ENCODE measurements at places on chromosomes 7 and 10.

DNA sequence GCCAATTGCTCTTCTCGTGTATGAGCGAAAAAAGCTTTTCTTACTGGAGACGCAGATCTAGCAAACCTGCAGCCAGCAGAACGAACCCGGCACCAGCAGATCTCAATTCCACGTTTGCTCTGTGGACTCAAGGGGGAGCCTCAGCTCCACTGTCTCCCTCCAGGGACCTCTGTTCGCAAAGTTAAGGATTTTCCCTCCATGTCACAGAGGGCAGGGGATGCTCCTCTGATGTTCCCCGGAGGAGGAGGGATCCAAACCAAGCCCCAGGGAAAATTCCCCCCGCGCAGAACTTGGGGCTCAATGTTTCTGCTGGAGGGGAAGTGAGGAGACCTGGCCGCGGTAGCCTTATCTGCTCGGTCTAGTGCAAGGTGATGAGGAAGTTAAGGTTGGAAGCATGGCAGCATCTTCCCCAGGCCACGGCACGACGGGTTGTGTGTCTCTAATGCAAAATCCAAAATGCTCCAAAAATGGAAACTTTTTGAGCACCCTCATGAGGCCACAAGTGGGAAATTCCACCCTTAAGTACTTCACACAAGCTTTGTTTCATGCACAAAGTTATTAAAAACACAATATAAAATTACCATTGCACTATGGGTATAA is 9.0 kb downstream of the IQCE start:
- DNase-seq, result no peak

DNA sequence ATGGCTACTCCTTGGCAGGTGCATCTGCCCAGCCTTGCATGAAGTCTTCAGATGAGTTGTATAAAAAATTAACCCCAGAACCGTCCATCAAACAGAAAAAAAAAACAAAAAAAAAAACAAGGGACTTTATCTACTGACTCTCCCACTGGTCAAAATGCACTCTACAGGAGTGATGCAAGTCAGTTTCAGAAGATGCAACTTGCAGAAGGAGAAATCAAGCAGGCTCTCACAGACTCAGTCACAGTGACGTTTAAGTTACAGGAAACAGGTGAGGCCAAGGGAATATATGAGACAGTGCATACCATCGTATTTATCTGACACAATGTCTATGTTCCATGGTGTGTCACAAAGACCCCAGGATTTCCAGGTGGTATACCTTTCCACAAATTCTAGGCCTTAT is 17.5 kb upstream of the PRPS1L1 start:
- DNase-seq, result no peak

- no peak for DNase-seq
Measured at GRCh38 chr7:138000081-138000701, 1.7 kb downstream of the CREB3L2 start.

- DNase-seq, result no peak
Measured at GRCh38 chr7:2668401-2668800, 19.6 kb upstream of the AMZ1 start.

- DNase-seq, result no peak
Measured at GRCh38 chr7:89826557-89826956, 327.7 kb upstream of the STEAP1 start.

GRCh38 chr7:47570649-47571050 is 11.3 kb downstream of the TNS3 start:
- no peak for DNase-seq

DNA sequence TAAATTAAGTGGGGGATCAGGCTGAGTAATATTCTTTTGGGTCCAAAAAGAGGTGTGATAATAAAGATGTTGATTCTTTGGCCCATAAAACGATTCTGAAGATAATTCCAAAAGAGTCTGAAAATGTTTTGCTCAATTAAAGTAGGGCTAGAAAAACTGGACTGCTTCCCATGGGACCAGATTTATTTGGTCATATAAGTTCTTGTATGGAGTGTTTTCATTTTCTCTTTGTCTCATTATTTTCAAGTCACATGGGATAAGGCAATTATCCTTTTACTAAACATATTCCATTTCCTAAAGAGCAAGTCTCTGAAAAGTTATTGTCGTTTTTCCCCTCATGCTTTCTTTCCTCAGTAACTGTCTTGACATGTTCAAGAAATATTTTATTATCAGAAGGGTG is 41.5 kb downstream of the CDK6 start:
- no peak for DNase-seq

- DNase-seq, result no peak
Measured at GRCh38 chr10:12586741-12587140, 237.4 kb downstream of the CAMK1D start.

DNA sequence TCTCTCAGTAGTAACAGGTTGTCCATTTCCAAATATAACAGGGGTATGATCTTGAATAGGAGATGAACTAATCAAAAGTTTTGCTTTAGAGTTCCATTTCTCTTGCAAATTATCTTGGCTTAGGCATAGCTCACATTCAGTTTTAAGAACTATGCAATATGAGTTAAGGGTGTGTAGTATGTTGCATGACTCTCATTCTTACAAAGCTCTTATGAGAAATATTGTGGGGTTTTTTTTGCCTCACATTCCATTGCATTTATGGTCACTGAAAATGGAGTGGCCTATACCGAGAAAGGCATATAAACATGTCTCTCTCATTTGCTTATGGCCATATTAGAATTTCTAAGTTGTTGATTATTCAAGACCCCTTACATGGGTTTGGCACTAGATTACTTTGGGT is 48.5 kb upstream of the LAMB1 start:
- DNase-seq, result no peak

GRCh38 chr10:63832686-63833085 is 311.5 kb downstream of the REEP3 start:
- DNase-seq, result no peak

DNA sequence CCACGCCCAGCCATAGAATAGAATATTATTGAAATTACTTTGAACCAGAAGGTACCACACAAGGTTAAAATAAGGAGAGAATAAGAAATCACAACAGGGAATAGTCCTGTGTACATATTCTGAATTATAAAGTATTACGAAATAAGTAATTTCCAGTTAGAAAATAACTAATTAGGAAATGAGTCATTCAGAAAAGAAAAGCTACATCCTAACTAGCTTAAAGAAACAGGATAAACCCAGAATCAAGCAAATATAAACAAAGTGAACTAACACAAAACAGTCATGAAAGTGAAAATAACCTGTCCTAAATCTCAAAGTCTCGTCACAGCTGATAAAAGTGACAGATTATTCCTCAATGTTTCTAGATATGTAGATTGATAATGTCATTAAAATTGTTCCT is 74.8 kb upstream of the NEBL start:
- no peak for DNase-seq

- DNase-seq, result no peak
Measured at GRCh38 chr7:31333291-31333690, 7.2 kb downstream of the NEUROD6 start.

GRCh38 chr10:129728905-129729795 is 234.9 kb downstream of the EBF3 start:
- no peak for DNase-seq

GRCh38 chr7:134710854-134711624 is 64.4 kb downstream of the BPGM start:
- DNase-seq, result peak; percentile 49

GRCh38 chr7:39605087-39605486 is 18.3 kb upstream of the RALA start:
- no peak for DNase-seq

- DNase-seq, result no peak
Measured at GRCh38 chr7:36735172-36735571, 10.9 kb upstream of the AOAH start.

GRCh38 chr7:130286881-130287280 is 6.1 kb upstream of the CPA4 start:
- no peak for DNase-seq

- DNase-seq, result no peak
Measured at GRCh38 chr7:44646176-44646920, 39.9 kb downstream of the OGDH start.

GRCh38 chr7:105581066-105581811 is at the start of gene EFCAB10:
Gene EFCAB10 (minus strand): TSS chr7:105581493. CDS start chr7:105581463, 30 bp downstream.
- peak; percentile 32 for DNase-seq

GRCh38 chr10:70771311-70772194 is 13.6 kb downstream of the TBATA start:
- DNase-seq, result no peak

DNA sequence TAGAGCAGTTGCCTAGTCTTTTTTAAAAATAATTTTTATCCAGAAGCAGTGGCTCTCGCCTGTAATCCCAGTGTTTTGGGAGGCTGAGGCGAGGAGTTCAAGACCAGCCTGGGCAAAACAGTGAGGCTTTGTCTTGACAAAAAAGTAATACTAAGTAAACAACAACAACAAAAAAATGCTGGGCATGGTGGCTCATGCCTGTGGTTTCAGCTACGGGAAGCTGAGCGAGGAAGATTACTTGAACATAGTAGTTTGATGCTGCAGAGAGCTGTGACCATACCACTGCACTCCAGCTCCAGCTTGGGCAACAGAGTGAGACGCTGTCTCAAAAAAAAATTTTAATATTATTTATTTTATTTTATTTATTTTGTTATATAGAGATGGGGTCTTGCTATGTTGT is 31.3 kb upstream of the TPST1 start:
- DNase-seq, result no peak

DNA sequence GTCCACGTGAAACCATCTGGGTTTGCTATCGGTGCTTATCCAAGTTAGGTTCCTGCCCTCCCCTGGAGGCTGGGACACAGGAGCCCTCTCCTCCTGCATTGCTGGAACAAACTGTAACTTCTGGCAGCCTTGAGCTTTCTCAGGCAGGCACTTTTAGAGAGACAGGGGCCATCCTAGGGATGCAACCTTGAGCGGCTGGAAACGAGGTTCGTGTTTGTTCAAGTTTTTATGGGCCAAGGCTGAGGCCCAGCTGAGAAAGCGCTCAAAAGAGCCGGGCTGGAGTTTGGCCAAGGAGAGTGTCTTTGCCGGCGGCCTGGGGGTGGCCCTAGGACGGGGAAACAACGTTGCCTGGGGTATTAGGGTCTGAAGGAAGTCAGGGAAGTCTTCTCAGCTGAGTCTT is 5.5 kb upstream of the MMD2 start:
- DNase-seq, result no peak

DNA sequence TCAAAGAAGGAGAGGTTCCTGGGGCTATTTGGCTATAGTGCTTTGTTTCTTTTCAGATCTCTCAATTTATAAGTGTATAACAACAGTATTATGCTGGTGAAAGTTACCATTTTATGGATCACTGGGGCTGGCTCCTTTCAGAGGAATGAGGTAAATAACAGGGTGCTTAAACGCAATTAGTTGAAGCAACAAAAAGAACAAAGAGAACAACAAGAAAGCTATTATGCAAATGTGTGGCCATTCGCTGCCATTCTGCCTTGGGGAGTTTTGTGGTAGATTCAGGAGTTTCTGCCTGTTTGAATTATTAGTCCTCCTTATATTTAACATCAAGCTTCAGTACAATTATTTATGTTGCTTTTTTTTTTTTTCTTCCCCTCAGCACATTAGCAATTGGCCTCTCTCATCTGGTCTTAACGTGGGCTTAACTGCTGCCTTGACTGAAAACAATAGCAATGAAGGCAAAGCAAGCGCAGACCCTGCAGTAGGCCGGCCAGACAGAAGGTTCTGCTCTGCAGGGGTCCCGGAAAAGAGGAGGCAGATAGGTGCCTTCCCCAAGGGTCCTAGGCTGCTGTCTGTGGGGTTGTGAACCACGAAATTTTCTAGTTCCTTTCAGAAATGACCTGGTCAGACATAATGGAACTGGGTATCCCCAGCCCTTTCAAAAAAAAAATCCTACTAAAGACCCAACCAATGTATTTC is 339.9 kb upstream of the PODXL start:
- no peak for DNase-seq

DNA sequence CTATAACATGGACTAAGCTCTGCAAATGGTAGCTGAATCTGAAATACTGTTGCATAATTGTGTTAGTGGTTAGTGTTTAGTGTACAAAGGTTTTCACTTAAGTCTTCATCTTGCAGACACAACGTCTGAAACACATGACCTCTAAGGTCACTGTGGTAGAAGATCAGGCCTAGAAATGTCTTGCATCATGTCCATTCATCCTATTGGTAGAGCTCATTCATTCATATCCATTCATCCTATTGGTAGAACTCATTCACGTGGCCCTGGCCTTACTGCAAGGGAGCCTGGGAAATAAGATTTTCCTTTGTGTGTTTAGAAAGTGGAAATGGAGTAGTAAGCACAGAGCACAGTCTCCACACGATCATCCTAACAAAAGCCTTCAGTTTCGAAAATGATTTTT is 485.8 kb downstream of the PLXNA4 start:
- DNase-seq, result no peak

DNA sequence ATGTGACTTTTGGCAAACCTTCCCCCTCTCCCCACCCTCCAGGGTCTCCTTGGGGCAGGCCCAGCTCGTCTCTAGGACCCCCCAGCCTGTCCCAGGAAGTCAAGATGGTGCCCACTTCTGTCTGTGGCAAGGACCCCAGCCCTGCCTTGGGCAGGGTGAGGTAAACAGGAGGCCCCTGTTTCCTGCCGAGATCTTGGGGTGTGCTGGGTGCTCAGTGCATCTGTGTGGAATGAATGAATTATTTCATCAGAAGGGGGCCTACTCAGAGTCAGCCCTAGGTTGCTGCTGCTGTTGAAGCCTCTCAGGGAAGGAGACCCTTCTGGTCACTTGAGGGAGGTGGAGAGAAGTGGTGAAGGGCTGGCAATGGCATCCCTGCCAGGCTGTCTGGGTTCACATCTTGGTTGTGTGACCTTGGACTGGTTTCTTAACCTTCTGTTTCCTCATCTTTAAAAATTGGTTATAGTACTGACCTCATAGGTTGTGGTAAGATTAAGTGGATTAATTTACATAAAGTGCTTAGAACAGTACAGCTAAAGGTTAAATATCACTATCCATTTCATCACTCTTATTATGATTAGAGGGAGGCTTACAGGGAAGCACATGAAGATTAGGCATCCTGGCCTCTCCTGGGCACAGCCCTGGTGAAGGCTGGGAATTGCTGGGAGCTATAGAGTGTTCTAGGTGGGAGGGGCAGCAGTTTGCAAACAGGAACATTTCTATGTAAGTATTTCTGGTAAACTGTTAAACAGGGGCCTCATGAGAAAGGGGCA is 67.7 kb downstream of the ZMIZ1 start:
- no peak for DNase-seq

DNA sequence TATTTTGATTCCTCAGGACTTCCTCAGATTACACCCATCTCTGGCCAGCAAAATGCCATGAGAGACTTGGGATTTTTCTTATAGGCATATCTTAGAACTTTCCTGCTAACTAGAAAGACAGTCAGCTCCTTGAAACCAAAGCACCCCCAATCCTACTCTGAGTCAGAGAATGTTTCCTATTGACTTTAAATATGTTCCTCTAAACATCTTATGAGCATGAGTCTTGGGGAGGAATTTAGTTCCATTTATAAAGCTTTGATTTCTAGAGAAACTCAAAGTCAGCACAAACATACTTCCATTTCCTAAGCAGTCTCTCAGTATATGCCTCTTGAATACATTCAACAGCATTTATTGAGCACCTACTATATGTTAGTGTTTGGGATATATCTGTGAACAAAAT is 128.5 kb downstream of the INHBA start:
- no peak for DNase-seq

GRCh38 chr7:133253519-133253875 is 619 bp downstream of the EXOC4 start:
- no peak for DNase-seq

GRCh38 chr7:131183611-131184119 is 144.0 kb upstream of the MKLN1 start:
- no peak for DNase-seq
